Naive thymus-derived CD8-positive, alpha-beta T cell (primary cell): ENCODE measurements at places on chromosomes 2 and 18. TPM values are rescaled to one million over a fixed set of nuclear protein-coding genes. Genes with fewer than 3 reads are reported as not detected.

The DSG1 gene
- total RNA-seq = not detected

The NPHP1 gene
- total RNA-seq = 0.96 TPM

The WNT6 gene
- not detected for total RNA-seq

GRCh38 chr2:59959944-59960343 is 593.5 kb downstream of the BCL11A start:
- DNase-seq = no peak
- peaks cover 3% of the 10 kb centered on the region for H3K4me1 ChIP-seq
- H3K27ac ChIP-seq = no peak overlapping the region
- no peaks in the 10 kb centered on the region for H3K36me3 ChIP-seq
- H3K4me3 ChIP-seq = no peak overlapping the region
- no peaks in the 10 kb centered on the region for H3K27me3 ChIP-seq

- H3K4me3 ChIP-seq = no peak overlapping the region
- no peaks in the 10 kb centered on the region for H3K36me3 ChIP-seq
- DNase-seq = no peak
Observed at GRCh38 chr2:40283111-40283909, 168.6 kb downstream of the SLC8A1 start.

DNA sequence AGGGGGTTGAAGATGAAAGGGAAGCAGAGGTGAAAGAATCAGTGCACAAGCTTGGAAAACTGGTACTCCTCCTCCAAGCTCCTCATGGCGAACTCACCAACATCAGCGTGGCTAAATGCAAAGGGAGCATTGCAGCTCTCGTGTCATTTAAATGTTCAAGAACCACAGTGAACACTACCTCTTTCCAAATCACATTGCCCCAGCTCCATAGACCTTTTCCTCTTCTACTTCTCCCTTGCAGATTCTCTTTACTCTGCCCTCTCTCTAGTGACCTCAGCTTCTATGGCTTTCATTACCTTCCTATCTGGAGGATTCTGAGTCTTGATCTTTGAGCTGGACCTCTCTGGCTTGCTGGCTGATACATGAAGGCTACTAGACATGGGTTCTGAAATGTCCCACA is 14.3 kb downstream of the EPB41L3 start:
- H3K4me1 ChIP-seq = no peaks in the 10 kb centered on the region
- no peak overlapping the region for H3K27ac ChIP-seq
- no peak overlapping the region for H3K4me3 ChIP-seq
- H3K27me3 ChIP-seq = peaks cover 20% of the 10 kb centered on the region
- H3K36me3 ChIP-seq = no peaks in the 10 kb centered on the region

DNA sequence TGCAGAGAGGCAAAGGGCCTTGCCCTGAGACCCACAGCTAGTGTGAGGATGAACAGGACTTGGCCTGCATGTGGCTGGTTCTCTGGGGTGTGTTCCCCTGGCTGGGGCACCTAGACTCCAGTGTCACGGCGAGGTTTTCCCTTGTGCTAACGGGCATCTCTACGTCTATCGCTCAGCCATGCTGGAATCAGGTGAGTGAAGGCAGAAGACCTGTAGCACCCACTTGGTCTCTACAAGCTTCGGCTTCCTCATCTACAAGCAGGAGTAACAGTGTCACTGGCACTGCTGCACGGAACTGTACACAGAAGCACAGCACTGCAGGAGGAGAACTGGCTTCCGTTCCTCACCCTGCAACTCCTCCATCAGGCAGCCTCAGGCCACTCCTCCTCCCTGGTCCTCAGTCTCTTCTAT is 30.6 kb downstream of the HS1BP3 start:
- DNase-seq = no peak
- H3K36me3 ChIP-seq = peaks cover 46% of the 10 kb centered on the region
- no peaks in the 10 kb centered on the region for H3K4me1 ChIP-seq
- no peaks in the 10 kb centered on the region for H3K27me3 ChIP-seq
